ENCODE measurements at places on chromosomes 7 and 10. TPM values are rescaled to one million over a fixed set of nuclear protein-coding genes. Genes with fewer than 3 reads are reported as not detected.

The PRKCQ gene
- under 0.01 TPM for total RNA-seq

The TCAF2 gene
- 2.4 TPM for total RNA-seq

The COL17A1 gene
- total RNA-seq = 0.74 TPM

The TEX47 gene
- not detected for total RNA-seq

The PALD1 gene
- under 0.01 TPM for total RNA-seq

The RAB19 gene
- not detected for total RNA-seq
